Stimulated activated CD8-positive, alpha-beta memory T cell treated with anti-CD3 and anti-CD28 coated beads, Interleukin-4, amount 100 ng/mL, for 1 hour (primary cell): ENCODE measurements at places on chromosomes 7 and 10.

- no peak for DNase-seq
Observed at GRCh38 chr7:11847336-11847735, 15.3 kb upstream of the THSD7A start.

DNA sequence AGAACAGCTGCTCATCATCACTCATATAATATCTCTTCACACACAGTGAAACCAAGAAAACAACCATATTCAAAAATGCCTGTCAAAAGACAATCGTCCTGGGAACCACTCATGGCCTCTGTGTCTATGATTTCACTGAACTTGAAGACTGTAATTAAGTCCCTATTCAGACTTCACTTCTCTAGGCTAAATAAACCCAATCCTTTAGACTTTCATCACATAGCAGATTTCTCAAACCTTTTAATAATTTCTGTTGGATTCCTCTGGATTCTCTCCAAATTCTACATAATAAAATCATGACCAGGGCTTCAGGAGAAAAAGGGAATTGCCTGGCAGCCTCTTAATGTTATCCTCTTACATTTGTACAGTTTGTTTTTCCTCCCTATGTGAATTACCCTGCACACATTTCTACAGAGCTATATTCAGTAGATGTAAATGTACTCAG lies 201.1 kb downstream of the LRRN3 start:
- no peak for DNase-seq

DNA sequence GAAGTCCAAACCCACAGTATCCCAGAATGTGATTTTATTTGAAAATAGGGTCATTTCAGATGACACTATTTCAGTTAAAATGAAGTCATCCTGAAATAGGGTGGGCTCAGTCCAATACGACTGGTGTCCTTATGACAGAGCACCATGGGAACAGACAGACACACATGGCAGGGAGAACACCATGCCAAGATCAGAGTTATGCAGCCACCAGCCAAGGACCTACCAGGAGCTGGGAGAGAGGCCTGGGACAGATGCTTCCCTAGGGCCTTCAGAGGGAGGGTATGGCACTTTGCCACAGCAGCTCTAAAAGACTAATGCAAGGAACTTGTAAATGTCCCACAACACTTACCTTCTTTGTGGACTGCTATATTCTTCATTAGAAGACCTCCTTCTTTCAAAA lies 226.5 kb downstream of the NEBL start:
- no peak for DNase-seq

DNA sequence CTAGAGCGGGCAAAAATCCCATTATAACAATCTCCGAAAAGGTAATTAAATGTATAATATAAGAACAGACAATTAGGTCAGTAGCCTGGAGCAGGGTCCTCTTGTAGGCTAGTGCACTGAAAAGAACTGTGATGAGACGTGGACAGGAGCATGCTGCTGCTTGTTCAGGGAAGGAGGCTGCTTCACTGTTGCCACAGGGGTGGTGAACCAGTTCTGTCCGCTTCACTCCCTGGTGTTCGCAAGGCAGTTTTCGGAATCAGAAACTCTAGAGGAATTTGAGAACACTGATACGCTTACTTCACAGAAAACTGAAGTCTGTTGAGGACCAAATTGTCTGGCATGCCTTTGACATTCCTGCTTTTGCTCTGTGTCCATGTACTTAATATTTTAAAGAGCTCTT lies 17.4 kb downstream of the ZNRF2 start:
- DNase-seq: no peak

GRCh38 chr10:23467012-23467411 lies 28.1 kb downstream of the OTUD1 start:
- no peak for DNase-seq

DNA sequence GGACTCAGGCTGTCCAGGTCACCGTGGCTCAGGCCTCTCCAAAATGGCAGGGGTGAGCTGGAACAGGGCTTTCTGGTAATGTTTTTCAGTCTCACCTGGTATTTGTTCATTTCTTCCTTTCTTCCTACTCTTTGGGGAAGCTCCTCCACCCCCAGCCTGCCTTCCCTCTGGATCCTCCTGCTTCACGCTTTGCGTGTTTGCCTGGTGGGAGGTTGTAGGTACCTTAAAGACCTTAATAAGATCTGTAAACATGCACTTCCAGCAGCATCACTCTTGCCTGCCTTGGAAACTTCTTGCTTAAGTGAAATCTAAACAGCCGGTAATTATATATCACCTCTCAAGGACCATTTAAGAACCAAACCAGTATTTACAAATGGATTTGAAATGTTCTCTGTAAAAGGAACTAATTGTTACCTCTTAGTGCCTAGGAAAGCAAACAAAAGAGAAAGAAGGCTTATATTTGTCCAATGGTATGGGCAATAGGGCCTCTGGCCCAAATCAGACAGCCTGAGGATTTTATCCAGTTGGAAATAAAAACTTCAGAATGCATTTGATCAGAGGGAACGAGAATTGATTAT lies 339.9 kb downstream of the CCSER2 start:
- no peak for DNase-seq

GRCh38 chr10:18455086-18455884 lies 196.1 kb downstream of the NSUN6 start:
- no peak for DNase-seq

GRCh38 chr7:73721377-73721817 lies 1.9 kb upstream of the STX1A start:
- no peak for DNase-seq

DNA sequence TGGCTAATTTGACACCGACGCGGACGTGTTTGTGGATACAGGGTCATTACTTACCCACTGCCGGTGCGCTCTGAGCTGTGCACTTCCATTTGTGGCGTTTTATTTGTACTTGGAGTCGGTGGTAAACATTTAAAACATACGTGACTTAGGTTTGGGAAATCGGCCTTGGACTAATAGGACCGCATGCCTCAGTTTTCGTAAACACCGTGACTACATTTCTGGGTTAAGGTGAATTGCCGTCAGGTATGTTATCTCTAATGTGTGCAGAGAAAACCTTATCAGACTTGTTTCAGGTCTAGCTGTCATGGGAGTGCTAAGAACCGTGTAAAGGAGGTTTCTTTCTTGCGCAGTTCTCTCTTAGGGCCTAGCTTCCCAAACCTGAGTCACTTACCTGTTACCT lies 51.7 kb upstream of the NCF1 start:
- DNase-seq: no peak

- no peak for DNase-seq
Observed at GRCh38 chr10:89652806-89653370, 7.8 kb upstream of the PANK1 start.

- no peak for DNase-seq
Observed at GRCh38 chr10:124625831-124626238, 118.3 kb downstream of the FAM53B start.

DNA sequence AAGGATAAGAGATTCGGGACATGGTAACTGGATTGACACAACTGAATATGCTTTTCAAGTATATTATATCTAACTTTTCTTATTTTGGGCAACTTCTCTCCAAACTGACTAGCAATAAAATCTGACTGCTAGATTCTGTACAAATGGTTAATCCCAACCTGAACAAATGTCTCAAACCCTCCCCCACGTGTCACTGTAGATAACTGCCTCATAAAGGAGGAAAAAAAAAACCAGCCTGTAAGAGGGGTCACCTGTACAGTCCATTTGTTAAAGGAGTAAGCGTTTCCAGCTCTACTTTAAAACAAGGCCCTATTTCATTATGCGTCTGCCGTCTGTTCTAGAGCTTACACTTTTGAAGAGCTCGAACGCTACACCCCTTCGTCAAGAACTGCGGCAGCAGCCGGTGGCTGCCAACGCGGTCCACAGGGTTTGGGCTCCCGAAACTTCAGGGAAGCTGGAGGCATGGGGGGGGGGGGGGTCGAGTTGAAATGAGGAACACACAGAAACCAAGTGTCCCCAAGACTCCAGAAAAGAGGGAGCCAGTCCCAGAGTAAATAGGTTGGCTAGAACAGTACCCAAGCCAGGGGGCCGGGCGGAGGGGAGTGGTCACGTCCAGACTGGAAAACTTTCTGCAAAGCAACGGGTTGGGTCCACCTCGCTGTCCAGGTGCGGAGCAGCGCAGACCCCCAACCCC lies 492 bp downstream of the COG5 start:
- DNase-seq: peak; percentile 26

- no peak for DNase-seq
Observed at GRCh38 chr7:28595076-28595475, 182.8 kb downstream of the CREB5 start.

- DNase-seq: no peak
Observed at GRCh38 chr7:157097569-157097968, 41.2 kb upstream of the UBE3C start.

GRCh38 chr10:132860532-132860931 lies 74.6 kb upstream of the NKX6-2 start:
- no peak for DNase-seq

- no peak for DNase-seq
Observed at GRCh38 chr10:63595072-63595471, 73.9 kb downstream of the REEP3 start.

- DNase-seq: no peak
Observed at GRCh38 chr7:120550494-120551048, 277.6 kb downstream of the KCND2 start.

GRCh38 chr10:120657371-120657770 lies 193.8 kb upstream of the WDR11 start:
- DNase-seq: no peak

GRCh38 chr10:42971251-42971599 lies 105.6 kb upstream of the RET start:
- no peak for DNase-seq

DNA sequence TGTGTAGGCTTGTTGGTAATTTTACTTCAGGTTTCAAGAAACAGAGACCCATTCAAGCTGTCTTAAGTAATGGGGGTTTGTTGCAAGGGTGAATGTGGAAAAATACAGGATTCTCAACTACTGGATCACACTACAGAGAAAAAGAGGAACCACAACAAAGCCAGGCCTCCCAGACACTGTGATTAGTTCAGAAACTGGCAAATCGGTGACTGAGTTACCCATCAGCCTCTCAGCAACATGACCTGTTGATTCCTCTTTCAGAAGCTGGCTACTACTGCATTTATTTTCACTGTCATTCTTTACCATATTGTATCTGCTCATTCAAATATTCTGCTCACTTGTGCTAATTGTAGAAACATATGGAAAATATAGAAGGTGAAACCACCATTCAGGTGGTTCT lies 16.0 kb downstream of the CCDC71L start:
- no peak for DNase-seq

GRCh38 chr10:38143587-38143986 lies 49.5 kb downstream of the ZNF37A start:
- DNase-seq: no peak

GRCh38 chr7:125357676-125358455 lies 428.2 kb upstream of the POT1 start:
- no peak for DNase-seq

GRCh38 chr10:86946213-86947155 lies 10.9 kb downstream of the MMRN2 start:
- no peak for DNase-seq

- no peak for DNase-seq
Observed at GRCh38 chr7:79774150-79774549, 320.7 kb upstream of the MAGI2 start.

- DNase-seq: no peak
Observed at GRCh38 chr10:117477961-117478670, 64.4 kb upstream of the EMX2 start.

DNA sequence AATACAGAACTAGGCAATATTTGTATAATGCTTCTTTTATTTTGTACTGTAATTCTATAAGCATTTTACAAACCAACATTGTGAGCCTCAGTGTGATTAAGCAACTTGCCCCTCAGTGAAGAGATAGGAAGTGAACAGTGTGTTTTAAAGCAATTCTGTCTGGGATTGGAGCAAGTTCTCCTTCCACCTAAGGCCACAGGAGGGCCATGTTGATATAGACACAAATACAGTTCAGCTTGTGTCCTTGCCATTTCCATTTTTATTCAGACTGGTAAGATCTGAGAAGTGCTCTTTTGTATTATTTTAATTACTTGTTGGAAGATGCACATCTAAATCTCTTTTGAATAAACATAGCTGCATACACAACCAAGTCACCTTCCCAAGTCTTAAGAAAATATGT lies 416.3 kb upstream of the COBL start:
- no peak for DNase-seq

DNA sequence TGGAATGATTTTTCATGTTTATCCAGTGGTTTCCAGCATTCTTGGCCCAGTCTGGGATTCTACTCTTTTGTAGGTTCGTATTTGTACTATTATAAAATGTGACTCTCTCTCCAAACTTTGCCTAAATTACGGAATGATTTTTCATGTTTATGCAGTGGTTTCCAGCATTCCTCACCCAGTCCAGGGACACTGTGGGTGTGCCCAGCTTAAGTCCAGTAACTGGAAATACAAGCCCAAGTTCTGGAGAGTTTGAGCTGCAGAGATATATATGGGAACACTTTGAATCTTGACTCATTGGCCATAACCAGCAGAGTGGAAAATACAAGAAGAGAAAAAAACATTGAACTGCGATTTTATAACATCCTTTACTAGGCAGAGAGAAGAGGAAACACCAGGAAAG lies 5.9 kb upstream of the MAGI2 start:
- DNase-seq: no peak

DNA sequence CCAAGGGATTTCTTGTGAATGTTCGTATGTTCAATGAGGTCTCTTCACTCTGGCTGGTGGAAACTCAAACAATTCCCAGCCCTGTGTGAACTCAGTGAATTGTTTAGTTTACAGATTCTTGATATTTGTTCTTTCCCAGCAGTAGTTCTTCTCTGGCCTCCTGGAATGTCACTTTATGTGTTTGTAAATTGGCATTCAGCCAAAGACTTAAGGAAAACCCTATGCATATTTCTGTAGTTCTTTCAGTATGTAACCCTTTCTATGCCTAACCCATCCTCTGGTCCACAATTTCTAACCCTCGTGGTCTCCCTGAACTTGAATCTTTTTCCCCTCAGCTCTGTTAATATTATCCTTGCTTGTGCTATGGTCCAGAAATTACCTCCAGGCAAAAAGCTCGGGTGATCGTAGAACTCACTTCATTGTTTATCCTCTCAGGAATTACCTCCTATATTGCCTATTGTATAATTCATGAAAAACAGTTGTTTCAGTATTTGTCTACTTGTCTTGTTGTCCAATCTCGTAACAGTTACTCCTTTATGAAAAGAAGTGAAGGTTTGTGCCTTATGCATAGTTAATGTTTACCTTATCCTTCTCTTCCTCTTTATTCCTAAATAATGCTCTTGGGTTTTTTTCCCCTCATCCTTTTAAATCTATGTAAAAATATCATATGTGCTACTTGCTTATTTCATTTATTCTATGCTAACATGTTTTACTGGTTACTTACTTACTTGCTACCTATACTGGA lies 23.7 kb upstream of the AGR3 start:
- no peak for DNase-seq

DNA sequence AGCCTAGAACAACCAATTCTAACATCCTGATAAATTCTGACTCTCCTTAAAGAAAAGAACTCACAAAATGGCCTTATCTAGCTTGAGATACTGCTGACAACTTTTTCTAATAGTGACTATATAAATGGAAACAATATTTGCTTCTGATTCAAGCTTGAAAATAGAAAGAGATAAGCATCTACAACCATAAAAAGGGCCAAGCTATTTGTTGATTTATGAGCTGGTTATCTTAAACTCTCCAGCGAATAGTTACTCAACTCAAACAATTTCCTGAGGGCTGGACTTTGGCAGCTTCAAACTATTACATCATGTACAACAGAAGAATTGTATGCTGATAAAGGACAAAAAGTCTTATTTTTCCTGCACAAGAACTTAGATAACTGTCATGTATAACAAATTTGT lies 4.6 kb downstream of the USP54 start:
- no peak for DNase-seq

- no peak for DNase-seq
Observed at GRCh38 chr10:76086761-76087639, 655.6 kb downstream of the LRMDA start.
